ENCODE measurements at places on chromosomes 7 and 10. TPM values are rescaled to one million over a fixed set of nuclear protein-coding genes. Genes with fewer than 3 reads are reported as not detected.

DNA sequence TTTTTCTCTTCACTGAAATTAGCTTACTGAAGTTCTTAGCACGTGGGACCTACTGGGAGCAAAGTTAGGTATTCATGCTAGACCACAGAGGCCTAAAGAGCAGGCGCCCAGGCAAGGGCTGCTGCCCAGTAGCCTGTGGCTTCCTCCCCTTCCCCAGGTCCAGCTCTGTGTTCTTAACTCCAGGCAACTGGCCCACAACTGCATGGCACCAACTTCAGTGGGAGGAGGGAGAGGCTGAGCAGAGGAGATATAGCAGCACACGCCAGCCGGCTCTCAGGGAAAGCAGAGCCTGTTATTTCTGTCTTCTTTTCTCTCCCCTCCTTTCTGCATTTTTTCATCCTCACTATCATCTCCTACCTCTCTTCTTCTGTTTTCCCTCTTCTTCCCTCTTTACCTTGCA lies 67.4 kb downstream of the PCGF5 start:
- DNase-seq = no peak

DNA sequence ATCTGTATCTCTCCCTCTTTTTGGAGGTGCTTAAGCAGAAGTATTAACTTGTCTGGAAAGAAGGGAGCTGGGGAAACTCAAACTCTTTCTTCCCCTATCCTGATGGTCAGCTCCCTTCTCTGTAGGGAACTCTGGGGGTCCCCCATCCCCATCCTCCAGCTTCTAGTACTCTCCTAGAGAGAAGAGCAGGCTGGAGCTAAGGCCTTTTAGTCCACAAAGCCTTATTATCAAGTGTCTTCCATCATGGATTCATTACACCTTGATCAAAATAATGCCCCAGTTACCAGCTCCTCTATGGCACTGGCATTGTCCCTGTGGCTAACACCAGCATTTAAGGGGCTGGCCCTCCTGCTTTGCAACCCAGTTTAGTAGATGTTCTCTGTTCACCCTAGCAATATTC lies 35.7 kb downstream of the CADPS2 start:
- DNase-seq = no peak

DNA sequence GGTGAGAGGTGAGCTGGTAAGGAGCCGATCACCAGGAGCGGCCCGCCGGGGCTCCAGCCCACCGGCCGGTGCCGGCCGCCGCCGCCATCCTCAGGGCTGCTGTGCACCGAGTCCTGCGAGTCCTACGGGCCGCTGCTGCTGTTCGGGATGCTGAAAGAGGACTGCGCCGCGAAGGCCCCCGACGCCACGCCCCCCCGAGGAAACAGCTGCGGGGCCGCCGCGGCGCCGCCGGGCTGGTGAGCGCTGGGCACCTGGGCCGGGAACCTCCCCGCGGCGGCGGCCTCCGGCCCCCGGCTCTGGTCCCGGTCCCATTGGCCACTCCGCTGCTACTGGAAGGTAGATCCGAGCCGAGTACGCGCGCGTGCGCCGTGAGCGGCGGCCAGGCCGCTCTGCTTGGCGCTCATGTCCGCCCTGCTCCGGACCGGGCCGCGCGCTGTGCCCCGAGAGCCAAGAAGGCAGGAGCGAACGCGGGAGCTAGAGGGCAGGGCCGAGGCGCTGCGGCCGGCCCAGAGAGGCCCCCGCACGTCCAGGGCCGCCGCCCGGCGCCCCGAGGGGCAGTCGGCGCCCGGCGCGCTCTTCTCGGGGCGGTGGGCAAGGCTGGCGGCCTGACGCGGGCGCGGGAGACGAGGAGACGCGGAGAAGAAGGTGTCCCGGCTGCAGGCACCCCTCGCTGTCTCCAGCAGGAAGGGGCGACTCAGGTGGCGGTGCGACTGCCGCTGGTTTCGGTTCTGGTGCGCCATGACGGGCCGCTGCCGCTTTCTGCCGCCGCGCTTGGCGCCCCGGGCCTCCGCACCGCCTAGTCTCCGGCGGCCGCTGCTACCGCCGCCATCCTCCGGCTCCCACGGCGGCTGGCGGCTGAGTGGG lies 121.3 kb upstream of the WIPF3 start:
- DNase-seq = peak; percentile 63

GRCh38 chr7:152477079-152477478 lies 41.3 kb upstream of the KMT2C start:
- no peak for DNase-seq

GRCh38 chr7:711922-712380 lies 14.5 kb upstream of the DNAAF5 start:
- DNase-seq = no peak

The CCM2 gene
- total RNA-seq = 20.0 TPM

Data from fibroblast of the aortic adventitia (primary cell).